ENCODE measurements at places on chromosomes 2 and 18. TPM values are rescaled to one million over a fixed set of nuclear protein-coding genes. Genes with fewer than 3 reads are reported as not detected.

AMER3 gene
- not detected for total RNA-seq

DNA sequence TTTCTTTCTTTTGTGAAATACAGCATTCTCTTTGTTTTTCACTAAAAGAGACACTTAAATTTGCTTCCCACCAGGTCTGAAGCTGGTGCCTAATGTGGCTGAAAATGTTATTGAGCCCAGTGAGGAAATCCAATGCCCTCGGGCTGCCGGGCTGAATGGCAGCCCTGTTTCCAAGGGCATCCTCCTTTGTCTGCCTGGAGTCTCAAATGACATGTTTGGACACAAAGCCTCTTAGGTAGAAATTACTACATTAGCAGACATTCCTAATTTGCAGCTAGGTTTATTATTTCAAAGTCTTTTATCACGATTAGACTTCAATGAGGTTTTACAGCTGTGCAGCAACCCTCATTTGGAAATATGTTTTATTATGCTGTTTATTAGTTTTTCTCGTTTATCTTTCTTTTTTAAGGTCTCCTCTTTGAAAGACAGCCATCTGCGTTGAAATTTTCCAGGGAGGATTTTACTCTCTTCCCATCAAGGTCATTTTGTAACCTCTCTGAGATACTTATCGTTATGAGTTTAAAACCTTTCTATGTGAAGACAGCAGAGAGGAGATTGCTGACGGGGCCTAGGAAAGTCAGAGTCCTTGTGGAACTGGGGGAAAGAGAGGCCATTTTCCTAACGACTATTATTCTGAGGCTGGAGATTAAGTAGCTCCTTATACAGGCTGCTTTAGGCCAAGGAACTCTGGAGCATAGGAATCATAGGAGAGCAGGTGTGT is 59.0 kb upstream of the ZNF532 start:
- DNase-seq: no peak

DNA sequence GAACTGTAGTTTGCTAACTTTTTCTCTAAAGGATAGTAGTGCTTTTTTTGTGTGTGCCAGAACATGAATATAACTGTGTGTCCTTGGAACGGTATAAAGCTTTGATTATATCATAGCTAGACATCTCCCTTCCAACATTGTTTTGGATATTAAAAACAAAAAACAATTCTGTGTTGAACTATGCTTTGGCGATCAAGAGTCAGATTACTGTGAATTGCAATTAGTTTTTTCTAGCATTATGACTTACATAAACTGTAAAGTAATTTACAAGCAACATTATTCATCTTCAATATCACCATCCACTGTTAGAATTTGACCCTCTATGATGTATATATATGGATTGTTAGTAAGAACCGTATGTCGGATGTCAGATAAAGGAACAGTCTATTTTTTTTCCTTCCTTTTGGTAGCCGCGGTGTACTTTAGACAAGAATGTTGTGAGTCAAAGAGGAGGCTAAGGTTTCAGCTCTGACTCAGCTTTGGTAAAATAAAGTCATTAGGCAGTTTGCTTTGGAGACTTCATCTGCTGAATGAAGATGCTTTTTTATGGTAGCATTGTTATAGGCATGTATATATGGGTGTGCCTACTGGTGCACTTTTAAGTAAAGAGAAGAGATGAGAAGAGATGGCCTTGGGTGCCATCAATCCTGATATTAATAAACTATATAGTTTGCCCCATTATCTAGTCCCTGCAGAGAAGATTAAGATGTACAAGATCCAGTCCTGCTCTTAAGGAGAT is 76.4 kb downstream of the LTBP1 start:
- DNase-seq: no peak

MC5R gene
- not detected for total RNA-seq

DNA sequence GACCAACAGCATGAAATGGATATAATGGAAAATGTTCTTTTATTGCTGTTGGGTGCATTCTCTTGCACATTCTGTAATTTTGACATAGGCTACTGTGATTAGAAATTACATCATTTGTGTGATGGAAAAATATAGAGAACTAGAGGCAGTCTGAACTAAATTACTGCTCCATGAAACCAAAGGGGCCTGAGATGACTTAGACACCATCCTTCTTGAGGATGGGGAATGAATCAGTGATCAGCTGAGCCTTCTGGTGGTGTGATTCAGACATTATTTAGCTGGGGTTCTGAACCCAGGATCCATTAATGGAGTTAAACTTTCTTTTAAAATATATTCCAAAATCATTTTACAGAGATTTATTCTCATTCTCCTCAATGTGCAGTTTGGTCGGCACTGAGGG is 135.8 kb downstream of the LDLRAD4 start:
- DNase-seq: no peak

GRCh38 chr2:142778289-142778688 is 99.2 kb upstream of the KYNU start:
- no peak for DNase-seq

MSH2 gene
- 12.9 TPM for total RNA-seq

TEKT4 gene
- total RNA-seq: not detected

DNA sequence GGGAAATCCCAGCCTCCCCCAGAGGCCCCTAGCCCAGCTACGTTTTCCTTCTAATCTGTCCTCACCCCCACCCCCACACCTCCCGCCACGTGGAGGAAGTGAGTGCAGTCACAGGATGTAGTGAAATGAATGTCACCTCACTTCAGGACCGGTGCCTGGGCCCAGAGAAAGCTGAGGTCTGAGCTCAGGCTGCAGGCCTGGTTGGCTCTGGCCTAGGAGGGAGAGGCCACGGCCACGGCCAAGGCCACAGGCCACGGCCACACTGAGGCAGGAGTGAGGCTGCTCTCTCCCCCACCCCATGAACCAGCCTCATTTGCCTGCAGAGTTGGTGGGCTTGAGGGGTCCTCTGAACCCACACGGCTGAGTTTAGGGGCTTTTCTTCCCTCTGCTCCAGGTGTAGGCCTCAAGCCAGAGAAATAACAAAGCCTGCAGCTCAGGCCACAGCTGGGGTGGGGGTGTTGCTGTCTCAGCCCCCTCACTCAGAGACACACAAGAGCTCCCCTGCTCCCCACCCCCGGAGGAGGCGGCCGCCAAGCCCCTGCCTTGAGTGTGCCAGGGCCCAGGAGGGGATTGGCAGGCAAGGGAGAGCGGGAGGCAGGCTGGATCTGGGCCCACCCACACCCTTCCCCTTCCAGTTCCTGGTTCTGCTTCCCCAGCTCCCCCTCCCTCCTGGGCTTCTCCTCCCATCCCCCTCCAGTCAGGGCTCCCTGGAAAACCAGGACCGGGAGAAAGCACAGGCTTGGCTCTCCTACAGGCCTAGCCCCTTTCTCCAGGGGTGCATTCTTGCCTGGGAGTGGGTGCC is 27.0 kb downstream of the DNMT3A start:
- DNase-seq: peak; percentile 53

- DNase-seq: no peak
Measured at GRCh38 chr2:153386481-153386897, 92.1 kb downstream of the RPRM start.

IMPACT gene
- total RNA-seq: 12.2 TPM

DNA sequence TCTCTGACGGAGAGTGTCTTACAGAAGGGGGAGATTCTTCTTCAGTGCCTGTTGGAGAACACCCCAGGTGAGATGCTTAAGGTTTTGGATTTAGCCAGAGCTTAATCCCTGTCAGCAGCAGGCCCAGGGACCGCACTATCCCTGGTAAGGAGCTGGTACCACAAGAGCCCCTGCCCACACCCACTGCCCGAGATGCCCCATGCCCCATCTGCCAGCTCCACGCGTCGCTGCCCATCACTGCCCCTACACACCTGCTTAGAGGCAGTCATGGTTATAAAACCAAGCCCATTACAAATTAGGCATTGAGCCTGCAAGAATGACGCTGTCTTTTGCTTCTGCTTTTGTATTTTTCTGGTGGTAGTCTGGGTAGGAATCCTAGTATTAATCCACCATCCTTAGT is 21.7 kb downstream of the CEP68 start:
- DNase-seq: no peak

- DNase-seq: no peak
Measured at GRCh38 chr2:106956416-106956815, 70.4 kb upstream of the ST6GAL2 start.

DNA sequence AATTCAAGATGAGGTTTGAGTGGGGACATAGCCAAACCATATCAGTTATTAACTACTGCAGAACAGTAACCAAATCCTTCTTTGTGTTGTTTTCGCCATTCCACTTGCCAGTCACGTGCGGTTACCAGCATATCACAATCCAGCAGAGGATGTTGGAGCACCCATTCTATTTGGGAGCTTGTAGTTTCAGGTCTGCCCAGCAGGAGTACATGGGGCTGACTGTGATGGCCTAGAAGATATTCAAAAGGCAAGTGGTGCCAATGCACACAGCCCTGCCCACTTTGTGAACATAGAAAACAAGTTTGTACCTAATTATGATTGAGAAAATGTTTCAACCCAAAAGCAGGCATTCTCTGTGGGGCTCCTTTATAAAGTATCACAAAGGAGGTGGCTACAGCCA is 57.0 kb downstream of the ZNF519 start:
- DNase-seq: no peak

DNA sequence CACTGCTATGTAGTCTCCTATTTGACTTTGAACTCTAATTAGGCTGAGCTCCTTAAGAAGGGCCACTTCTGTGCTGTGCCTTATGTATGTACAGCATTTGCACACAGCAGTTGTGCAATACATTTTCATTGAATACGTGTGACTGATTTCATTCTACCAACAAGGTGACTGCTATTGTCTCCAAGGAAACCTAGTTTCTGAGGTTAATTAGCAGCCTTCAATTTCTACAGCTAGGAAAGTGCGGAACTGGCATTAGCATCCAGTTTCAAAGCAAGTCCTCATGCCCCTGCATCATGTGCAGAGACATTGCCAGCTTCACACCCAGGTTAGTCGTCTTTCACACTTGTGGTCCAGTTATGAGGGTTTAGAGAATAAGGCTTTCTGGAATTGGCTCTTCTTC is 58.6 kb downstream of the NCK2 start:
- DNase-seq: no peak

- DNase-seq: no peak
Measured at GRCh38 chr2:233243348-233243747, 8.1 kb upstream of the ATG16L1 start.

PPP1R1C gene
- total RNA-seq: not detected

FOXD4L1 gene
- not detected for total RNA-seq

- DNase-seq: no peak
Measured at GRCh38 chr2:216604458-216604857, 28.8 kb upstream of the IGFBP2 start.

DLGAP1 gene
- total RNA-seq: 5.4 TPM

SPDYA gene
- total RNA-seq: 19.6 TPM

GRCh38 chr18:9570255-9570654 is 44.1 kb downstream of the PPP4R1 start:
- DNase-seq: no peak

PRSS56 gene
- total RNA-seq: not detected

DNA sequence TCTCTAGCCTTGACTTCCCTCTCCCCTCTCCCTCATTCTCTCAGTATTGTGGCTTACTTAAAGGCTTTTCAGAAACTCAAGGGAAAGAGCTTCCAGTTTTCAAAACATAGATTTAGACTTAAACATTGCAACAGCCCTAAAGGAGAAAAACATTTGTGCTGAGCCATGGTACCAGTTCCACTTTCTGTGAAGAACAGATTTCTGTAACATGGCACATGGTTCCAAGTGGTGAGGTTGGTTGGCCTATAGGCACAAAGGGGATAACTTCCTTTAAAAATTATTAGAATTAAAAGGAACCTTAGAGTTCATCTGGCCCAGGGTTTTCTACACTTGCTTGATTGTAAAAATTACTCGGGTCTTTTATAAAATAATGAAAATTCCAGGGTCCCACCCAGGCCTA is 138.6 kb upstream of the CDCA7 start:
- DNase-seq: no peak

LHCGR gene
- not detected for total RNA-seq

DNA sequence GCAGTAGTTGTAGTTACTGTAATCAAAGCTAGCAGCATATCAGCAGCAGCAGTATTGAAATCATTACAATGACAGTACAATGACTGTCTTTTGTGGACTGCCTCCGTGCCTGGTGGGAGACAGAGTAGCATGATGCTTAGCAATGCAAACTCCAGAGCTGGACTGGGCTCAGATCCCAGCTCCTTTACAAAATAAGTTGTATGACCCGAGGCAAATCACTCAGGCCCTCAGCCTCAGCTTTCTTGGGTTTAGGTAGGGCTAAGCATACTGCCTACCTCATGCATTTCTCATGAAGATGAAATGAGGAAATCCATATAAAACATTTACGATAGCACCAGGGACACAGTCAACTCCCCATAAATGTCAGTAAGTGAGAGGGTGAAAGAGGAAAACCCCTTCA is 170.7 kb downstream of the TTC32 start:
- no peak for DNase-seq

DNA sequence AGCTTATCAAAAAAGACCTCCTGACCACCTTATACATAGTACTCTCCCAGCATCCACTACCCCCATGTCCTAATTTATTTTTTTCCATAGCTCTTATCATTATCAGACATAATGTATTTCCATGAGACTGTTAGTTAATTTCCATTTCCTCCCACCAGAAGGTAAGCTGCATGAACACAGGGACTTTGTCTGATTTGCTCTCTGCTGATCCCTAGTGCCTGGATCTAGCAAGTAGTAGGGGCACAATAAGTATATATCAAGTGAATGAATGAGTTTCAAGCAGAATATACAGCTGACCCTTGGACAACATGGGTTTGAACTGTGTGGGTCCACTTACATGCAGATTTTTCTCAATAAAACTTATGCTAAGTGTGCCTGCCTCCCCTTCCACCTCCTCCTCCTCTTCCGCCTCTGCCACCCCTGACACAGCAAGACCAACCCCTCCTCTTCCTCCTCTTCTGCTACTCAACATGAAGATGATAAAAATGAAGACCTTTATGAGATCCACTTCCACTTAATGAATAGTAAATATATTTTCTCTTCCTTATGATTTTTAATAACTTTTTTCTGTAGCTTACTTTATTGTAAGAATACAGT is 53.8 kb downstream of the CTAGE1 start:
- DNase-seq: no peak

MRO gene
- total RNA-seq: not detected

DNA sequence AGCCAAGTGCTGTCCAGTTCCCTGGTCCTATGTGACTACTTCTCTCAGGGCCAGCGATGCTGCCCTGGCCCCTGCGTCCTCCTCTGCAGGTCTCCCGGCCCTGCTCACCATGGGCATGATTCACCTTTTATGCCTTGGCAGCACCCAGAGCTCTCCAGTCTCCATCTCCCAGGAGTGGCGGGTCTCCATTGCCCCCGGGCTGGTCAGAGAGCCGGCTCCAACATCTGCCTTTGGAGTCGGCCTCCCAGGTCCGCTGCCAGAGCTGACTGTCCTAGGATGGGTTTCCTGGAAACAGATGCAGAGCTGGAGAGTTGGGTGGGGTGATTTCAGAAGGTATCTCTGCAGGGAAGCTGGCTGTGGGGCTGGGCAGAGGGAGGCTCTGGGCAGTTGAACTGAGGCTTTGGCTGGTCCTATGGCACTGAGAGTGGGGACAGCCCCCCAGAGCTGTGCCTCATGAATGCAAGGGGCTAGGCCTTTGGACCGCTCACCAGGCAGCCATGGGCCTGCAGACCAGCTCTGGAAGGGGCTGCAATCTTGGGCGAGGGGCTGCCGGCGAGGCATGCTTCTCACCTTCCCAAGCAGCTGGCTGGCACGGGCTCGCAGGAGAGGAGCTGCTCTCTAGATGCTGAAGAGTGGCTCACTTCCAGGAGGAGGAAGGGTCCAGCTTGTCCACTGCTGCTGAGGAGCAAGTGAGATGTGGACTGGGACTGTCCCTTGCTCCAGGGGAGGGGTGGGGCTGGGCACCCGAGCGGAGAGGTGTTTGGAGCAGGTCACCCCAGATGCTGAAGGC is 59.8 kb upstream of the HS6ST1 start:
- DNase-seq: no peak
